Midbrain (tissue), 1 donor: ENCODE measurements at places on chromosomes 7 and 10.

GRCh38 chr7:88457320-88457719 is 150.6 kb upstream of the STEAP4 start:
- DNase-seq: no peak

DNA sequence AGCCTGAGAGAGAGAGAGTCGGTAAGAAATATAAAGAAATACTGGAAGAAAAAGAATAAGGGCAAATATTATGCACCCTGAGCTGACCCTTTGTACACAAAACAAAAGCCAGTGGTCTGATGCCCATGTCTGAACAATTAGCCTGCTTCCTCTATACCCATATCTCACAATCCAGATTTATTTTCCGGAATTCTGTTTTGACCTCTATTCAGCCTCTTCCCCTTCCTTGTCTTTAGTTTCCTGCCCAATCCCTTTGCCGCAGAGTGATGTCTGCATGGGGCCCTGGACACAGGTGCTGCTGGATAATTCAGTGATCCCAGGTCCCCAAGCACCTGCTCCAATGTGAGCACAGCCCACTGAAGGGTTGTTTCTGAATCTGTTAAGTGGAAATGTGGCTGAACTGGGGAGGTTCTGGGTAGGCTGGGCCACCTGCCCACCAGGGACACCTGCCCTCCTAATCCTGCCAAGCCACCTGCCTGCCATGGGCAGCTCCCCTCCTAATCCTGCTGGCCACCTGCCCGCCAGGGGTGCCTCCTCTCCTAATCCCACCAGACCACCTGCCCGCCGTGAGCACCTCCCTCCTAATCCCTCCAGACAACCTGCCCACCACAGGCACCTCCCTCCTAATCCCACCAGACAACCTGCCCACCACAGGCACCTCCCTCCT is 23.0 kb downstream of the ADGRA1 start:
- no peak for DNase-seq

- DNase-seq: no peak
Measured at GRCh38 chr7:30310674-30311362, 26.4 kb downstream of the ZNRF2 start.

GRCh38 chr10:44300666-44301649 is 83.9 kb downstream of the CXCL12 start:
- no peak for DNase-seq

GRCh38 chr7:80671744-80672143 is 33.3 kb downstream of the CD36 start:
- no peak for DNase-seq

GRCh38 chr7:6590645-6591110 is 857 bp downstream of the INTS15 start:
- no peak for DNase-seq

GRCh38 chr10:22984066-22984465 is 56.2 kb downstream of the ARMC3 start:
- no peak for DNase-seq
